ENCODE measurements at places on chromosomes 13 and 19.

DNA sequence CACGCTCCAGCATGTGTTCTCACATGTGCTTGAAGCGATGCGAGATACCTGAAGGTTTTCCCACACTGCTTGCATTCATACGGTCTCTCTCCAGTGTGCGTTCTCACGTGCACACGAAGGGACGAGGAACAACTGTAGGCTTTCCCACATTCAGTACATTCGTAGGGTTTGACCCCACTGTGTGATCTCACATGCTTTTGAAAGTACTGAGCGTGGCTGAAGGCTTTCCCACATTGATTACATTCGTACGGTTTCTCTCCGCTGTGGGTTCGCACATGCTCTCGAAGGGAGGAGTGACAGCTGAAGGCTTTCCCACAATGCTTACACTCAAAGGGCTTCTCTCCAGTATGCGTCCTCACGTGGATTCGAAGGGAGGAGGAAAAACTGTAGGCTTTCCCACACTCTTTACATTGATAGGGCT lies 11.3 kb downstream of the ZNF77 start:
- no peak for DNase-seq

DNA sequence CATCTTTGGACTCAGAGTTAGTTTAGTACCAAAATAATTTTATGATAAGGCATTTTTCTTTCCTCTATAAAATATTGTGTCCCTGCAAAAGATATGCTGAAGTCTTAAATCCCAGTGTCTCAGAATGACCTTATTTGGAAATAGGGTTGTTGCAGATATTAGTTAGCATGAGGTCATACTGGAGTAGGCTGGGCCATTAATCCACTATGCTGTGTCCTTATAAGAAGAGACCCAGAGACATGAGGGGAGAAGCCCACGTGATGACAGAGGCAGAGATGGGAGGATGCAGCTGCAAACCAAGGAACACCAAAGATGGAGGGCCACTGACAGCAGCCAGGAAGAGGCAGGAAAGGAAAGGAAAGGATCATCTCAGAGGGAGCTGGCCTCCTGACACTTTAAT lies 6.4 kb downstream of the POGLUT2 start:
- DNase-seq, result no peak

DNA sequence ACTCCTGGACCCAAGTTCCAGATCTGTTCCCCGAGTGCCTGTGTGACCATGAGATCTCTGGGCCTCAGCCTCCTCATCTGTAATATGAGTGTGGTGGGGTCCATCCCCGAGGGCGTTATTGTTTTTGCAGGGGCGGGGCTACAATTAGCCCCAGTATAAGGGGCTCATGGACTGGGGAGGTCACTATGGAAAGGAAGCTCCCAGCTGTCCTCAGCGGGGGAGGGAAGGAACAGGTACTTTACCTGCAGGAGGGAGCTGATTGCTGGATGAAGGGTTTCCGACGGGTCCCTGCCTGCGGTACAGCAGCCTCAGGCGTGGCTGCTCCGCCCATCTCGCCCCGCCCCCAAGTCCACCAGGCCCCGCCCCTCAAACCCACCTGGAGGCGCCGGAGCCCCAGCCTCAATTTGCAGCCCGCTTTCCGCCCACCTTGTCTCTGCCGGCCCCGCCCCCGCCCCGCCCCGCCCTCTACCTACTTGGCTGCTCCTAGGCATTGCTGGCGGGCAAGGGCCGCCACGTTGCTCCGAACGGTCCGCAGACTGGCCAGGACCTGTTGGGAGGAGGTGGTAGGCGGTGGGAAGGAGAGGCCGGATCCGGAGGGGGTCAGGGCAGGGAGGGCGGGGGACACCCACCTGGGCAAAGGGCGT lies 5.5 kb downstream of the PDE4C start:
- no peak for DNase-seq

DNA sequence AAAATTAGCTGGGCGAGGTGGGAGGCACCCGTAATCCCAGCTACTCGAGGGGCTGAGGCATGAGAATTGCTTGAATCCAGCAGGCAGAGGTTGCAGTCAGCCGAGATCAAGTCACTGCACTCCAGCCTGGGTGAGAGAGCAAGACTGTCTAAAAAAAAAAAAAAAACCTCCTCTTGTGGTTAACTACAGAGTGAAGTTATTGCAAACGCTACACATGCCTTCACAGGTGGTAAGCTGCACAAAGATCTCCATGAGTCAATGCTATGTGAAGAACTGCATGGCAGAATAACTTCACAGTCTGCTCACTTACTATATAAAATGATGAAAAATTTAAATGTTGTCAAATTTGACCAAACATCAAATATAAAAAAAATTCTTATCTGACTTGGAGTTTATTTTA lies 436.8 kb downstream of the FGF14 start:
- DNase-seq, result no peak

- no peak for DNase-seq
Measured at GRCh38 chr13:114009590-114010400, 35.9 kb upstream of the C13orf46 start.

- no peak for DNase-seq
Measured at GRCh38 chr19:42563352-42564210, 31.1 kb downstream of the CEACAM8 start.

DNA sequence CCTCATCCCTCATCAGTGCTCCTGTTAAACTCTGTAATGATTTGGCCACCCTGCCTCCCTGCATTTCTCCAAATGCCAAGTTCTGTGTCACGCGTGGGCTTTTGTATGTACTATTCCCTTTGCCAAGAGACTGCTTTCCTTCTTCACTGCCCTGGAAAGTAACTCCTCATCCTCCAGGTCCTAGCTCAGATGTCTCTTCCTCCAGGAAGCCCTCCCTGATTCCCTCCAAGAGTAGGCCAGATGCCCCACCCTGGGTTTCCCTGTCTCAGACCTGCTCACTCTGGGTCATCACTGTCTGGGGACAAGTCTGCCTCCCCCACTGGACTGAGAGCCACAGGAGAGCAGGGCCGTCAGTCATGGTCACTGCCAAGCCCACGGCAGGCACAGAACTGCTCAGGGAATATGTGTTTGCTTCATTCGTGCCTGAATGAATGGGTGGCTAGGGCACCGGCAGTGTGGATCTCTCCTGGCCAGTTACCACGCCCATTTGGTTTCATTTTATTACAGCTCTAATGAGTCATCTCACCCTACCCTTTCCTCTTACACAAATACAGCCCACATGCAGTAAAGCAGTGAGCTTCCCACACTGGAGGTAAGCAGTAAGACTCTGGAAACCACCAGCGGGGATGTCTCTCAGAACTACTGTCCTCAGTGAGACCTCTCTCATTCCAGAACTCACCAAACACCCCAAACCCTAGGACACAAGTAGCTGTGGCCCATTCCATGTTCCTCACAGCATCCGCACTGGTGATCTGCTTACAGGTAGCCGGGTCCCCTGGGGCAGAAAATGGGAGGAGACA lies 12.1 kb upstream of the GPR4 start:
- no peak for DNase-seq

DNA sequence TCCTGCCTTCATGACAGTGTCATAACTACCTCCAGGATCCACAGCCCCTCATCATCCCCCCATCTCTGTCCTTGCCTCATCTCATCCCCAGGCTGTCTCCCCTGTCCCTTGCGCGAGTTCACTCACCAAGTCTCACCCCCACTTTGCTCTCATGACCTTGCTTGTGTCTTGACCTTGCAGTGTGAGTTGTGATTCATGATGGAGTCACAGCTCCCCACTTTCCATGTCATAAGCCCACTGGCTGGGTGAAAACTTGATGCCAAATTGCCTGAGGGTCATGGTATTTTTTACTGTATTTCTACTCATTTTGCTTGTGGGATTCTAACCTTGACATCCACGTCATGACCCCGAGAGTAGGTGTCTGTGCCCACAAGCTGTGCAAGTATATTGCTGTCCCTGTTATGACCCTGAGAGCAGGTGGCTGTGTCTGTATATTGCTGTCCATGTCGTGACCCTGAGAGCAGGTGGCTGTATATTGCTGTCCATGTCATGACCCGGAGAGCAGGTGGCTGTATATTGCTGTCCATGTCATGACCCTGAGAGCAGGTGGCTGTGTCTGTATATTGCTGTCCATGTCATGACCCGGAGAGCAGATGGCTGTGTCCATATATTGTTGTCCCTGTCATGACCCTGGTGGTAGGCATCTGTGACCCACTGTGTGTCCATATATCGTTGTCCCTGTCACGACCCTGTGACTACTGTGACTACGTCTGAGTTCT lies 23.8 kb downstream of the APBA3 start:
- no peak for DNase-seq

- no peak for DNase-seq
Measured at GRCh38 chr13:76641056-76641455, 245.1 kb downstream of the KCTD12 start.

GRCh38 chr13:102609696-102610095 lies 12.9 kb downstream of the TPP2 start:
- no peak for DNase-seq

GRCh38 chr13:87089391-87089790 lies 581.8 kb upstream of the SLITRK5 start:
- no peak for DNase-seq

DNA sequence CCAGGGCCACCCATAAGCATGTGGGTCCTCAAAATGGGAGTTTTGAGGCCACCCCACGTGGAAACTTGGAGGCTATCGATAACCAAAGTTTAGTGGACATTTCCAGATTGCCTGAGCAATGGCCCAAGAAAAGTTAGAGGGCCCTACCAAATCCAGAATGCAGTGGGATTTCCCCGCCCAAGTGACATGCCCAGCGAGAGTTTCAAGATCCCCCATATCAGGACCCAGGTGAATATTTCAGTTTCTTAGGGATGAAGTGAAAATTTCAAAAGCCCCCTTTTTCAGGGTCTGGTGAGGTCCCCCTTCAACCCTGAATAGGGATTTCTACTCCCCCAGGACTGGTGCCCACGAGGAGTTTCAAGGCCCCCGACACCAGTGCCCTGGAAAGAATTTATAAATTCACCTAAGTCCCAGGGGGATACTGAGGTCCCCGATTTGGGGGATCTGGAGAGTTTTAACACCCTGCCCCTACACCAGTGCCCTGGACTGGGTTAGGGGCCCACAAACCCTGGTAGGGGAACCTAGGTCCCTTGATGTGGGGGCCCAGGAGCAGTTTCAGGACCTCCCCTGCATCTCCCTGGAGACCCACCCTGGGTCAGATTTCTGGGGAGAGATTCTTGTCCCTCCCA lies 695 bp downstream of the BST2 start:
- no peak for DNase-seq

DNA sequence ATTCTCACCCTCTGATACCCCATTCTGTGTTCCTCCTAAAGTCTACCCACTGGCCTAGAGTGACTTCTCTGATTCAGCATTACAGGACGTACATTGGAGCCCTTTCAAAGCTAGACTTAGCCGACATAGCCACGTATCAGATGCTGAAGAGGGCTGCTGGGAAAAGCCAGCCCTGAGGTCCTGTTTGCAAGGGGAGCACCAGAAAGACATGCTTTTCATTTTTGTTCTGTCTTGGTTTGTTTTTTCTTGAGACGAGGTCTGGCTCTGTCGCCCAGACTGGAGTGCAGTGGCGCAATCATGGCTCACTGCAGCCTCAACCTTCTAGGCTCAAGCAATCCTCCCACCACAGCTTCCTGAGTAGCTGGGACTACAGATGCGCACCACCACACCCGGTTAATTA lies 6.3 kb upstream of the ZSWIM4 start:
- no peak for DNase-seq

DNA sequence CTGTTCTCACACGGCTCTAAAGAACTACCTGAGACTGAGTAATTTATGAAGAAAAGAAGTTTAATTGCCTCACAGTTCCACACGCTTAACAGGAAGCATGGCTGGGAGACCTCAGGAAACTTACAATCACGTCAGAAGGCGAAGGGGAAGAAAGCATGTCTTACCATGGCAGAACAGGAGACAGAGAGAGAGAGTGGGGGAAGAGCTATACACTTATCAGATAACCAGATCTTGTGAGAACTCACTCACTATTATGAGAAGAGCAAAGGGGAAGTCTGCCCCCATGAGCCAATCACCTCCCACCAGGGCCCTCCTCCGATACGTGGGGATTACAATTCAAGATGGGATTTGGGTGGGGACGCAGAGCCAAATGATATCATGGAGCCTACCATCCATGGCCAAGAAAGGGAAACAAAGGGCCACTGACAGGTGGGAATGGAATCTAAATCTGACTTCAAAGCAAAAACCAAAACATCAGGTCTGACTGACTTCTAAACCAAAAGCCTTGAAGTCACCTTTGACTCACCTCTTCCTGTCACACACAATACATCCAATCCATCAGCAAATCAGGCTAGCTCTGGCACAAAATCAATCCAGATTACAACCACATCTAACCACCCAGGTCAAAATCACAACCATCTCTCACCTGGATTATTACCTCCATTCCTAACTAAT lies 189.7 kb downstream of the ENOX1 start:
- DNase-seq, result no peak

DNA sequence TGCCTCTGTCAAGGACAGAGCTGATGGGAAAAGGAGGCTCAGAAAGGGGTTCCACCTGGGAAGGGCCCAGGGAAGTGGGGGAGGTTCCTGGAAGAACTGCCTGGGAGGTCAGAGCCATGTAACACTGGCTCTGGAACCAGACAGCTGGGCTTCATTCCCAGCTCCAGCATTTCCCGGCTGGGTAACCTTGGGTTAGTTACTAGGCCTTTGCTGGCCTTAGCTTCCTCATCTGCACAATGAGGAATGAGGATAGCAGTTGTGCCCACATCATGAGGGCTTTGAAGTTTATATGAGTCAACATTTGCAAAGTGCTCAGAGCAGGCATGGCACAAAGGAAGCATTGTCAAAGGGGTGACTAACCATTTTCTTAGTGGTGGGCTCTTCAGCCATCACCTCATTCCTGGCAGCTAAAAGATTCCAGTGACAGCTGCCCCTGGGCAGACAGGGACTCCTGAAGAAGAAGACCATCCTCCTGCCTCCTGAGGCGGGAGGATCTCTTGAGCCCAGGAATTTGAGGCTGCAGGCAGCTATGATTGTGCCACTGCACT lies 1.7 kb upstream of the DNAJB1 start:
- DNase-seq, result no peak

DNA sequence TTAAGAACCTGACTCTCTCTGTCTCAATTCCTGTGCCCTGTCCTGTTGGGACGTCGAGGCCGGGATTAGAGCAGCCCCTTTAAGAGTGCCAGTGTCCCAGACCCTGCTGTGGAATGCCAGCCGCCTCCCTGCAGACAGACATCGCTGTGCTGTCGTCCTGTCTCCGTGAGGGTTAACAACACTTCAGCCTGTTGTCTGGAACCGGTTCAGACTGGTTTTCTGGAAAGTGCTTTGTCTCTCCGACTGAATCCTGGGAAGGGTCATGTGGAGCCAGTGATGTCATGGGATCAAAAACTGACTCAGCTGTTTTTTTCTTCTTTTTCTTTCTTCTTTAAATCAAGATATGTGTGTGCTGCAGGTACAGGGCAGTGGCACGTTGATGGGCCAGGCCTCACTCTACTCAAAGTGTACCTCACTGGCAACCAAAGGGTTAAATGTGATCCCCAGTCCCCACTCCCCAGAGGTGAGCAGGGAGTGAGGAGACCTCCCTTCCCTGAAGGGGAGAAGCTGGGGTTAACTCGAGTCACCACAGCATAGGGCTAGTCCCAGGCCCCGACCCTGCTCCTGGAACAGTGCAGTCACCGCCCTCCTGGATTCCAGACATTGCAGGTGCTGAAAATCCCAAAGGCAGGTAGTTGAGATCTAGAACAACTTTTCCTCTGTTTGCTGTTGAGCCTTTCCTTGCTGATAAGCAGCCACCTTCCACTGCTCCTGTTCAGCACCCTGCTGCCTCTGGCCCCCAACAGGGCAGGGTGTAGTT lies 50.8 kb downstream of the TSSK6 start:
- DNase-seq, result no peak

GRCh38 chr19:11089254-11090013 lies at the start of gene LDLR:
TSS of gene LDLR (plus strand) at chr19:11089463. CDS start at chr19:11089549, 86 bp downstream.
- no peak for DNase-seq

- no peak for DNase-seq
Measured at GRCh38 chr19:33343301-33343700, 30.2 kb upstream of the CEBPG start.
